ENCODE measurements at places on chromosomes 11 and 22.
A peak's percentile ranks its signal among the peaks of the same experiment; 100 is the strongest.

- no peak for DNase-seq
Measured at GRCh38 chr11:70796648-70797227, 398.4 kb downstream of the CTTN start.

GRCh38 chr22:30969532-30970355 is 679 bp downstream of the TUG1 start:
- DNase-seq: peak; percentile 50

- no peak for DNase-seq
Measured at GRCh38 chr22:50157709-50158375, 12.7 kb upstream of the PANX2 start.

DNA sequence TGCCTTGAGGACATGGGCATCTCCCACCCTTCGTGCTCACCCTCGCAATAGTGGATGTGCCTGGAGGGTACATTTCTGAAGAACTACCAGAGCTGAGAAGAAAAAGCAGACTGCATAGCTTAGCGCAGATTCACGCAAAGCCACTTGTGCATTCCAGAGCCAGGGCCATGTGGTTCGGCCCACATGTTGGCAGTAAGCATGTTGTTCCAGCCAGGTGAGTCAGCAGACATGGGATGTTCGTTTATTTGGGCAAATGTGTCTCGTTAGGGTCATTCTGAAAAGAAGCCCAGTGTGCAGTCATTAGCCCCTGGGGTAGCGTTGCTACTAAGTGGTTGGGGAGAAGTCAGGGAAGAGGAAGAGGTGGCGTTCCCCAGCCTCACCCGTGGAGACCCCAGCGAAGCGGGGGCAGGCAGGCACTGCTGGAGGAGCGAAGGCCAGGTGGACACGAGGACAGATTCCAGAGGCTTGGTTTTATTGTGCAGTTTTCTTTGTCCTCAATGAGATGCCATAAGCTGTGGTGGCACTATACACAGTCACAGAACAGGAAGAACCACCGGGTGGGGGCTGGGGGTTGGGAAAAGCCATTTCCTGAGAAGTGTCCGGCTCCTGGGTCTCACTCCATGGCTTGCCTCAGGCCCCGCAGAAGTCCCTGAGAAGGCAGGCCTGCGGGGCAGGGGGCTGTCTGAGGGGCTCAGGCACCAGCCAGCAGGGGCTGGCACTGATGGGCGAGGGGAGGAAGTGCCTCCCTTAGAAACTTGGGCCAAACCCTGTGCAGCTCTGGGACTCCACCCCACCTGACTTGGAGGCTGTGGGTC is 5.0 kb downstream of the THY1 start:
- no peak for DNase-seq

- DNase-seq: no peak
Measured at GRCh38 chr11:70303070-70303469, 32.6 kb downstream of the PPFIA1 start.
